ENCODE measurements at places on chromosomes 7 and 10. TPM values are rescaled to one million over a fixed set of nuclear protein-coding genes. Genes with fewer than 3 reads are reported as not detected.

- no peak for DNase-seq
These were observed 5.1 kb upstream of the PCBD1 start for GRCh38 chr10:70893227-70894006.

DNA sequence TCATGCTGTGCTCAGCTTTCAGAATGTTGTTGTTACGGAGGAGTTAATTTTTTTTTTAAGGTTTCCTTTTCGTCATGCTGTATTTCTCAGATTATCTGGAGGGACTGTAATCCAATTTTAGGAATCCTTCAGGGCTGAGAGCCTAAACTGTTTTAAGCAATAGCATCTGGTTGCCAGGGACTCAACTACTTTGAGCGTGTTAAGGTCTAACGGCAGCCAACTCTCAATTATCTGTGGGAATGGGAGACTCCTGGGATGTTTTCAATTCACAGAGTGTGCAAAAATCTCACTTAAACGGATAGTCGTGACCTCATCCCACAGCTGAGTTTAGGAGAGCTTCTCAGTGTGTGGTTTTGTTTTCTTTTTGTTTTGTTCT, 291.7 kb downstream of the AUTS2 start:
- DNase-seq = no peak

- no peak for DNase-seq
These were observed 821.2 kb downstream of the CNTNAP2 start for GRCh38 chr7:146937836-146938235.

- DNase-seq = no peak
These were observed 1060.3 kb upstream of the CELF2 start for GRCh38 chr10:9957351-9957750.

The ZNF804B gene
- not detected for total RNA-seq

DNA sequence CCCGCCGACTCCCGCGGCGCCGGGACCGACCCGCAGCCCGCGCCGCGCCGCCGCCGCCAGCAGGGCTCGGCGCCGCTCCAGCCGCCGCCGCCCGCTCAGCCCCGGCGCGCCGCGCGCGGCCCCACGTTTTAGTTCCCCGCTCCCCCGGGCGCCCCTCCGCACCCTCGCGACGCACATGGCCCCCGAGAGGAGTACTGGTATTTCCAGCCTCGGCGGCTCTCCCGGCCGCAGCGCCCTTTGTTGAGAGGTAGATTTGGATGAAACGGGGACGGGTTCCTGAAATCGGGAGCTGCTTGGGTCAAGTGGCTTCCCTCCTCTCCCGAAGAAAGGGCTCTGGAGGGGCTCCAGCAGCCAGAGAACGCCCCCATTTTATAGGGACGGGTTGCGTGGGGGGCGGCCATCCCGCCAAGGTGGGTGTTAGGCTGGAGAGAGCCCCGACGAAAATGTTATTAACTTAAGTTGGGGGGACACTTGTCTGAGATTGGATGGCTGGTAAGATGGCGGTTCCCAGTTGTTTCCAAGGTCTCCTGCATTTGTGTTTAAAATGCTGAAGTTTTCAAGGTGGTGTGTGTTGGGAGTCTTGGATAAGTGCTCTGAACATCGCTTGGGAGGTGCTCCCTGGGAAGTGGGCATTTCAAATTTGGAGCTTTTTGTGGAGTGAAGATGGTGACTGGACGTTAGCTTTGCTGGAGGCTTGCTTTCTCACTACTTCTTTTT, 1.2 kb downstream of the BMI1 start:
- no peak for DNase-seq

- DNase-seq = no peak
These were observed 2.3 kb downstream of the SLC29A3 start for GRCh38 chr10:71321386-71321785.

The RHOBTB1 gene
- 12.4 TPM for total RNA-seq

- peak; percentile 63 for DNase-seq
These were observed 20.3 kb downstream of the TTYH3 start for GRCh38 chr7:2651847-2652735.

The CYP2E1 gene
- not detected for total RNA-seq

DNA sequence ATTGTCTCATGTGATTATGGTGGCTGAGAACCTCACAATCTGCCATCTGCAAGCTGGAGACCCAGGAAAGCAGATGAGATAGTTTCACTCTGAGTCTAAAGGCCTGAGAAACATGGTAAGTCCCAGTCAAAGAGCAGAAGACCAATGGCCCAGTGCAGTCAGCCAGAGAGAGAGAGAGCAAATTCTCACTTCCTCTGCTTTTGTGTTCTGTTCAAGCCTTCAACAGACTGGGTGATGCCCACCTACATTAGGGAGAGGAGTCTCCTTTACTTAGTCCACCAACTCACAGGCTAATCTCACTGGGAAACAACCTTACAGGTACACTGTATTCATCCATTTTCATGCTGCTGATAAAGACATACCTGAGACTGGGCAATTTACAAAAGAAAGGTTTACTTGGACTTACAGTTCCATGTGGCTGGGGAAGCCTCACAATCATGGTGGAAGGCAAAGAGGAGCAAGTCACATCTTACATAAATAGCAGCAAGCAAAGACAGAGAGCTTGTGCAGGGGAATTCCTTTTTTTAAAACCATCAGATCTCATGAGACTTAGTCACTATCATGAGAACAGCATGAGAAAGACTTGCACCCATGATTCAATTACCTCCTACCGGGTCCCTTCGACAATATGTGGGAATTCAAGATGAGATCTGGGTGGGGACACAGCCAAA, 4.7 kb upstream of the FRMPD2 start:
- DNase-seq = no peak

- no peak for DNase-seq
These were observed 15.7 kb upstream of the FLNC start for GRCh38 chr7:128814499-128814898.

The AOC1 gene
- total RNA-seq = not detected

DNA sequence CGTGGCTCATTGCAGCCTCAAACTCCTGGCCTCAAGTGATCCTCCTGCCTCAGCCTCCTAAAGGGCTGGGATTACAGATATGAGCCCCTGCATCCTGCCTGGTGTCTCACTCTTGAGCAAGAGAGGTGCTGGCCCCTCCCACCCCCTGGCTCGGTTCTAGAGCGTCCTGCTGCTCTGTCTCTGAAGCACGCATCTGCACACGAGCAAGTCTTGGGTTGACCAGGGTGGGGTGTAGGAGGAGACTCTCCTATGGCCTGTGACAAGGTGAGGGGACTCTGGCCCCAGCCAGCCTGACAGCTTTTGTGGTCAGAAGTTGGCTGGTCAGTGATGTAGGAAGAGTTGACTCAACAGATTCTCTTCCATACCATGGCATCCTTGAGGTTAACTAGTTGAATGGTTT, 110.7 kb upstream of the CARD11 start:
- DNase-seq = no peak

The MORN4 gene
- 3.7 TPM for total RNA-seq

DNA sequence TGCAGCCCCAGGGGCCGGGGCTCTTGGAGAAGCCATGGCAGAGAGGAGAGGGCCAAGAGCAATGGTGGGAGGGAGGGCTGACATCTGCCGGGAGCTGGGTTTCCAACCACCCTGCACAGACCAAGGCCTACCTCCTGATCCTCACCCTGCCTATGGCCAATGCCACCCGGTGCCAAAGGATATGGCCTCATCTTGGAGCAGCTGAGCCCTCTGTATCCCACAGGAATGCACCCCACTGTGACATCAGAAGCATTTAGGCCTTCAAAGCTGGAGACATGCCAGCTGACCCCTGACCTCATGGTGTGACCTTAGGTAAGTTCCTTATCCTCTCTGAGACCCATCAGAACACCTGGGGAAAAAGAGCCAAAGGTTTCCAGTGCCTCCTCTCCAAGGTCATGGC, 113.6 kb upstream of the ZMIZ1 start:
- DNase-seq = peak; percentile 37

- peak; percentile 78 for DNase-seq
These were observed 46.9 kb downstream of the AHCYL2 start for GRCh38 chr7:129271500-129272355.

- no peak for DNase-seq
These were observed 18.9 kb downstream of the NKX2-3 start for GRCh38 chr10:99551616-99552015.

The HGF gene
- 0.39 TPM for total RNA-seq

DNA sequence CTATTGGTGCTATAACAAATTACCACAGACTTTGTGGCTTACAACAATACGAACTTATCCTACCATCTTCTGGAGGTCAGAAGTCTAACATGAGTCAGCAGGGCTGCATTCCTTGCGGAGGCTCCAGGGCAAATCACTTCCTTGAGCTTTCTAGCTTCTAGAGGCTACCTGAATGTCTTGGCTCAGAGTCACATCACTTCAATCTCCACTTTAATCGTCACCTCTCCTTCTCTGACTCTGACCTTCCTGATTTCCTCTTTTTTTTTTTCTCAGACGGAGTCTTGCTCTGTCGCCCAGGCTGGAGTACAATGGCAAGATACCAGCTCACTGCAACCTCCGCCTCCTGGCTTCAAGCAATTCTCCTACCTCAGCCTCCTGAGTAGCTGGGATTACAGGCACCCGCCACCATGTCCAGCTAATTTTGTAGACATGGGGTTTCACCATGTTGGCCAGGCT, 44.6 kb upstream of the ANAPC16 start:
- peak; percentile 96 for DNase-seq

The TMEM196 gene
- not detected for total RNA-seq

- peak; percentile 25 for DNase-seq
These were observed 16.9 kb upstream of the CDK14 start for GRCh38 chr7:90579181-90579688.

GRCh38 chr10:42836096-42836495, 53.5 kb downstream of the BMS1 start:
- no peak for DNase-seq

DNA sequence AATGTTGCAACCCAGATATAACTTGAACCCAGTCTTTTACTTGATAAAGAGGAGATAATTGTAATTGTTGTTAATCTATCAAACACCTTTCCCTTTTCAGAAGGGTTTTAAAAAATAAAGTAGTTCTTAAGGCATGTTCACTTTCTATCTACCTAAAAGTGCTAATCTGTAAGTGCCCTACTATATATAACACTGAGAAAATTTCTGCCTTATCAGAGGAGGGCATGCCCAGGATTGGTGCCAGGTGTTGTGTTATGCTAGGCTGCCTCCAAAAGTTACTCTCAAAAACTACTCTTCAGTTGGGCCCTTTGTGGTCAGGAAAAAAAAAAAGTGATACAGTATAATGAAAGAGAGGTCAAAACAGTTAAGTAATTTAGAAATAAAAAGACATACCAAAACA, 36.3 kb downstream of the SMNDC1 start:
- no peak for DNase-seq

DNA sequence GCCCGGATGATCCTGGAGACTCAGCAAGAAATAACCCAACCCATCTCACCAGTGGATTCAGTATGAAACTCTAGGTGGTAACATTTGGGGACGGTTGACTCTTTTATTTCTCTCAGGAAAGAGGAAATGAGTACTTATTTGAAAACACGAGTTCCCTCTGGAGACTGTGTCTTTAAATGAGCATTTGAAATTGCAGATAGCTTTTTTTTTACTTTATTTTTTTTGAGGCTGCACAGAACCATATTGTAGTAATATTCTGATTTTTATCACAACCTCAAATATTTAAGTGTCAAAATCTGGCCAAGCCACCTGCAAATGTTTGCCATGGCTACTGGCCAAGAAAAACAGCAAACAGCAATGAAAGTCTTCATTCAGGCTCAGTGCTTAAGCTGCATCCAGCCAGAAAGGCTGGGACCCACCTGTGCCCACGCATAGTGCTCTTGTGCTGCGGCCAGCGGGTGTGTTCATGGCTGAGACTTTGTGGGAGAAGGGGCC, 160.8 kb downstream of the CREB5 start:
- DNase-seq = peak; percentile 37

- no peak for DNase-seq
These were observed 11.2 kb upstream of the HOXA13 start for GRCh38 chr7:27211084-27211446.

The MPP7 gene
- 0.24 TPM for total RNA-seq

- DNase-seq = no peak
These were observed 586.0 kb upstream of the MGMT start for GRCh38 chr10:128881086-128881485.

DNA sequence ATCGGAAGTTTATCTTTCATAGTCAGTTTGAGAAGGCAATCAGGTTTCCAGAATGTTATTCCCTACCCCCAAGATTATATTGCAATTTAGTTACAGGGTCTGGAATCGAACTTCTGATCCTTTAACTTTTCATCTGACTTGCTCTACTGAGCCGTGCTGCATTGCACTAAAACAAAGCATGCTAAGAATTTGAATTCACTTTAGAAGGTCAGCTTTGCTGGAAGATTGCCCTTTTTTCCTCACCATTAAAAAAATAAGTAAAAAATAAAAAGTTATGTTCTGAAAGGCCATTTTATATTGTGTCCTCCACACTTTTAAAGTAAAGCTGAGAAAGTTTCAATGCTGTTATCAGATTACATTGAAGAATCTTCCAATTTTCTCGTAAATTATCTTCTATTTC, 388.8 kb upstream of the PHF14 start:
- no peak for DNase-seq

The NFE2L3 gene
- 53.7 TPM for total RNA-seq

- DNase-seq = no peak
These were observed 100.6 kb upstream of the ELMO1 start for GRCh38 chr7:37549076-37549931.

The OAT gene
- 187 TPM for total RNA-seq

DNA sequence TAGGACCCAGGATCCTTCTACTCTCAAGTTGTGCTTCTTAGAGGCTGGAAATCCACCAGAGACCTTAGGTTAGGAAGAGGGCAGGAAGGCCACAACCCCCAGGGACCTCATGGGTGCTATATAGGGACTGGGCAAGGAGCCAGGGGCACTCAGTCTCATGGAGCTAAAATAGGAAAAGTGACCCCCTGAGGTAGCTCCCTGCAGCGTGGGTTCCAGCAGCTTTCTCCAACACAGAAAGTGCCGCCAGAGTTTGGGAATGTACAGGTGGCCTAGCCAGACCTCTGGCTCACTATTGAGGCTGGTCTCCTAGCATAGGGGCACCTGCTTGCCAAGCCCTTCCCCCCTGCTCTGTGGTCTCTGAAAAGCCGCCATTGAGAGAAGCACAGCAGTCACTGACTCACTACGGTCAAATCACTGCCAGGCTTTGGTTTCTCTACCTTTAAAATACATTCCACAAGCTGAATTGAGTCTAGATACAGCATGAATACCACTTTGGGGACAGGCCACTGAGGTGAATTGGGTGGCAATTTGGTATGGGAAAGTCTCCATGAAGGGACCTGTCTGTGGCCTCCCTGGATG, 333.2 kb upstream of the PODXL start:
- peak; percentile 47 for DNase-seq

- DNase-seq = no peak
These were observed 59.6 kb downstream of the ZNF277 start for GRCh38 chr7:112266141-112266540.

Measured in RPMI7951 (cell line).